ENCODE measurements at places on chromosomes 3 and 15.

GRCh38 chr3:36756269-36756668 lies 8.1 kb downstream of the DCLK3 start:
- DNase-seq, result no peak
- H3K36me3 ChIP-seq, result no peaks in the 10 kb centered on the region
- no peaks in the 10 kb centered on the region for H3K27me3 ChIP-seq
- no peaks in the 10 kb centered on the region for H3K4me1 ChIP-seq

GRCh38 chr3:53822331-53822741 lies 23.9 kb downstream of the CHDH start:
- no peak for DNase-seq
- H3K27ac ChIP-seq, result no peak overlapping the region
- H3K4me1 ChIP-seq, result no peaks in the 10 kb centered on the region
- H3K36me3 ChIP-seq, result no peaks in the 10 kb centered on the region

GRCh38 chr3:55161231-55161630 lies 233.4 kb upstream of the LRTM1 start:
- no peak for DNase-seq
- H3K4me3 ChIP-seq, result no peak overlapping the region
- no peaks in the 10 kb centered on the region for H3K36me3 ChIP-seq
- no peaks in the 10 kb centered on the region for H3K4me1 ChIP-seq
- H3K27ac ChIP-seq, result no peak overlapping the region

DNA sequence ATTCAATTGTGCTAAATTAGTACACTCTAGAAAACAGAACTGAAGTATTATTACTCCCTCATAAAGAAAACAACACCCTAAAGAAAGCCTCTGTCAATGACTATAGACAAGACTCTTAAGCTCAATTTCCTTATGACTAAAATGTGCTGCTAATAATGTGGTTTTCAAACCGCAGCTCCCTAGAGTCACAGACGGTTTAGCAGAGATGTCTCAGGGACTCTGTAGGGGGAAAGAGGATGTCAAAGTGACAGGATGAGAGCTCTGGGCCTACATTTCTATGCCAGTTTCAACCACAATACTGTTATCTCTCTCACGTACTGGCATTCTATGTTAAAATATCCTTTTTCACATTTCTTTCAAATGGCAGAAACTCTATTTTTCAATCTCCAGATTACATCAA lies 37.6 kb upstream of the WDR49 start:
- no peaks in the 10 kb centered on the region for H3K36me3 ChIP-seq
- peak overlapping the region; percentile 48 for H3K27ac ChIP-seq
- H3K27me3 ChIP-seq, result no peaks in the 10 kb centered on the region

DNA sequence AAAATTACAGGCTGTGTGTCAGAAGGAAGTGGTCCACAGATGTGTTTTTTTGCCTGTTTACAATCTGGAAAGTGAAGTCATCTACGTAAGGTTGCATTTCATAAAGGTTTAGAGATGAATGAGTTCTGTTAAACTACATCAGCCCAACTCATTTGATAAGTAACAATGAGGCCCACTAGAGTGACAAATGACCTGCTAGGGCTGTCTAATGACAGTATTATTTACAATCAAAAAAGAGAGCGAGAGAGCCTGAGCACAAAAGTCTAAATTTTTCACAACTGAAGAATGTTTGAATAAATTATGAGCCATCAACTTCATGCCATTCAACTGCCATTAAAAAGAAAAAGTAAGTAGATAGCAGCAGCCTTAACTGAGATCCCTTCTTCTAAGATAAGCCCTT lies 135.7 kb upstream of the TBL1XR1 start:
- no peak overlapping the region for H3K27ac ChIP-seq
- H3K27me3 ChIP-seq, result no peaks in the 10 kb centered on the region
- H3K36me3 ChIP-seq, result no peaks in the 10 kb centered on the region
- no peak for DNase-seq
- H3K4me3 ChIP-seq, result no peak overlapping the region

GRCh38 chr3:155179966-155180757 lies 100.0 kb downstream of the MME start:
- H3K27ac ChIP-seq, result no peak overlapping the region
- DNase-seq, result no peak
- H3K4me3 ChIP-seq, result no peak overlapping the region
- H3K36me3 ChIP-seq, result no peaks in the 10 kb centered on the region
- peaks cover 6% of the 10 kb centered on the region for H3K4me1 ChIP-seq
- H3K27me3 ChIP-seq, result no peaks in the 10 kb centered on the region

GRCh38 chr3:77887611-77888010 lies 847.7 kb downstream of the ROBO2 start:
- H3K27me3 ChIP-seq, result no peaks in the 10 kb centered on the region
- no peak overlapping the region for H3K4me3 ChIP-seq
- no peaks in the 10 kb centered on the region for H3K36me3 ChIP-seq
- H3K4me1 ChIP-seq, result no peaks in the 10 kb centered on the region

DNA sequence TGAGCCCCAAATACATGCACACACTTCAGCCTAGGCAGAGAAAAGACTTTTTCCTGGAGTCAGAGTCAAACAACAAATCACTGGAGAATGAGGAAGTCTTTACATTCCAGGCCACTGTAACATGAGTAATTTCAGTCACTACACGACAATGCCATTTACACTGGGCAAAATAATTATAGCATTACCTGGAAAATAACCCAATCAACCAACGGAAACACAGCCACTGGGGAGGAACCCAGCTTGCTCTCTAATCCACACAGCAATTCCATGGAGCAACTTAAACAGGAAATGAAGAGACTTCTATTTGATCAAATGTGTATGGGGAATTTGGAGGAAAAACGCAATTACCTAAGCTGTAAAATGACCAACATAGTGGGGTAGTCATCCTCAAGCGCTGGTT lies 15.2 kb downstream of the FSTL1 start:
- no peak overlapping the region for H3K27ac ChIP-seq
- H3K36me3 ChIP-seq, result no peaks in the 10 kb centered on the region
- H3K4me1 ChIP-seq, result no peaks in the 10 kb centered on the region
- H3K27me3 ChIP-seq, result peaks cover 9% of the 10 kb centered on the region

DNA sequence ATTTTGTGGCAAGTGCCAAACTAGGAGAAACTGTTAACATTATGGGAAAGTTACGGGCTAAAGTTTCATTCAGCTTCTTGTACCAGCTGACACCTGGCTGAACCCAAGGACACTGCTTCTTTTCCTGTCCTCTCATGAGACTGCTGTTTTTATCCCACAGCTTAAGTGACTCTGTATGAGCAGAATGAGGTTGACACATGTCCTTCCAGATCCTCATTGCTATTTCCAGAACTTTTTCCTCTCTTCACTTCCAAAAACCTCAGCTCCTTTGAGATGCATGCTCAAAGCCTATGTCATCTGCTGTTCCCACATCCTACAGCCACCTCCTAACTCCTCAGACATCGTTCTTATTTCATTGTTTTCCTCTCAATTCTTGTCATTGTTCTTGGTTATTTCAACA lies 183.6 kb downstream of the DCLK3 start:
- no peak overlapping the region for H3K4me3 ChIP-seq
- no peaks in the 10 kb centered on the region for H3K27me3 ChIP-seq
- DNase-seq, result no peak
- H3K27ac ChIP-seq, result no peak overlapping the region

- DNase-seq, result no peak
- H3K4me3 ChIP-seq, result no peak overlapping the region
- H3K27ac ChIP-seq, result no peak overlapping the region
- H3K36me3 ChIP-seq, result no peaks in the 10 kb centered on the region
- no peaks in the 10 kb centered on the region for H3K27me3 ChIP-seq
These were observed 494.3 kb downstream of the PDCD6IP start for GRCh38 chr3:34292605-34293300.

DNA sequence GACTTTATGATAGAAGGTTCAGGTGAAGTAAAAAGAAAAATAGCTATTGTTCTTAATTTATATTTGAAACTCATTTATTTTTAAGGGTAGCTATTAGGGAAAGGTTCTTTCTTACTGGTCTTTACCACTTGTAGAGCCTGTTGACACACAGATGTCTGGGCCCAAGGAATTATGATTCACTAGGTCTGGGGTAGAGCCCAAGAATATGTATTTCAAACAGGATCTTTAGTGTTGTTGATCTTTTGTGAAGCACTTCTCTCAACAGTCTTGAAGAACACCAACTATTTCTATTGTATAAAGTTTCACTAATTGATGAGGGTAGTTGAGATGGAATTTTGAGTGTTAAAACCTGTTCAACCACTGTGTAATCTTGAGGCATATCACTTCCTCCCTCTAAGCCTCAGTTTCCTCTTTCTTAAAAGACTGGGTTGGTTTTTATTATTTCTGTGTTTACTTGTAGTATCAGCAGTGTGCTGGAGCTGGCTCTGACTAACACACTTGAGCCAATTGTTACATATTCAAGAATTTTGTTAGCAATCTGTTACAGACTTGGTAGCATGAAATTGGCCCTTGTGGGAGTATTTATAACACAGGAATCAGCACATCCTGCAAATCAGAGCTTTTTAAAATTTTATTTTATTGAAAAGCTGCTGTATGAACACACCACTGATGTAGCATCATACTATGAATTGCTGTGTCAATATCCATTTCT lies 155.9 kb downstream of the RBMS3 start:
- H3K4me3 ChIP-seq, result no peak overlapping the region
- H3K27me3 ChIP-seq, result no peaks in the 10 kb centered on the region
- H3K36me3 ChIP-seq, result no peaks in the 10 kb centered on the region
- H3K27ac ChIP-seq, result no peak overlapping the region
- no peak for DNase-seq
- peaks cover 4% of the 10 kb centered on the region for H3K4me1 ChIP-seq

GRCh38 chr15:43777267-43777914 lies 625 bp upstream of the ELL3 start:
- peak; percentile 80 for DNase-seq
- peak overlapping the region; percentile 96 for H3K4me3 ChIP-seq
- H3K36me3 ChIP-seq, result no peaks in the 10 kb centered on the region
- peak overlapping the region; percentile 73 for H3K27ac ChIP-seq
- peaks cover 22% of the 10 kb centered on the region for H3K4me1 ChIP-seq

GRCh38 chr3:14423197-14423743 lies 20.9 kb downstream of the SLC6A6 start:
- peaks cover 67% of the 10 kb centered on the region for H3K4me1 ChIP-seq
- no peaks in the 10 kb centered on the region for H3K27me3 ChIP-seq
- H3K4me3 ChIP-seq, result no peak overlapping the region
- H3K36me3 ChIP-seq, result peaks cover 5% of the 10 kb centered on the region
- no peak for DNase-seq
- peak overlapping the region; percentile 97 for H3K27ac ChIP-seq

DNA sequence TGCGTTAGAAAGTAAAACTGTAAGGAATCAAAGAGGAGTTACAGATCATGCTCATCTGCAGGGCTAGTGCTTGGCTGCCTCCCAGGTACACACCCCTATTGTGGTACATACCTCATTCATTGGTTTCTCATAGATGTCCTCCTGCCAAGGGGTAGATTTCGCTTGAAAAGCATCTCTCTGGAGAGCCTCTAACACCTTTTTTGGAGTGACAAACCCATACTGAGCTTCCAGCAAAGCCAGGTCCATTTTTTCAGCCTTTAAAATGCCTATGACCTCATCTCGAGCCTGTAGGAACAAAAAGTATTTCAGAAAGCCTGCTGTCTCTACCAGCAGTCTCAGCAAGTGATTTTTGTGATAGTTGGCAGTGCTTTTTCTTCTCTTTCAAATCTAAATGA lies 112.1 kb downstream of the CMSS1 start:
- H3K4me3 ChIP-seq, result no peak overlapping the region
- H3K36me3 ChIP-seq, result no peaks in the 10 kb centered on the region
- H3K27me3 ChIP-seq, result no peaks in the 10 kb centered on the region
- DNase-seq, result no peak
- no peak overlapping the region for H3K27ac ChIP-seq

DNA sequence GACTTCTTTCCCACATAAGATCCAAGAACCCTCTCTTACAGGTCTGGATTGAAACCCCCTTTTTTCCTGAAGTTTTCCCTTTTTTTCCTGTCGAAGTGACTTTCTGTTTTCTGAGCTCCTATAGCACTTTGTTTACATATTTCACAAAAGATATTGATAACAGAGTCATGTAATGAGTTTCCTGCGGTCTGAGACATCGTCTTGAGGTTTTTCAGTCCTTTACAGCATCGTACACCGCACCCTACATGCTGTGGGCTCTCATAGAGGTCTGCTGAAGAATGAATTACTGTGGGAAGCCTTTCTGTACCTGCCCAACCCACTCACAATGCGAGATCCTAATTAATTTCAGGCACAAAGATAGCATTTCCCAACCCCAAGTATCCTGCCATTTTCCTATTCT lies 53.1 kb downstream of the MCF2L2 start:
- DNase-seq, result no peak
- H3K36me3 ChIP-seq, result no peaks in the 10 kb centered on the region
- no peak overlapping the region for H3K27ac ChIP-seq
- no peak overlapping the region for H3K4me3 ChIP-seq
- H3K27me3 ChIP-seq, result no peaks in the 10 kb centered on the region

- no peaks in the 10 kb centered on the region for H3K4me1 ChIP-seq
- DNase-seq, result no peak
- no peak overlapping the region for H3K4me3 ChIP-seq
These were observed 11.1 kb downstream of the ISLR start for GRCh38 chr15:74184582-74185091.

- no peaks in the 10 kb centered on the region for H3K4me1 ChIP-seq
- no peaks in the 10 kb centered on the region for H3K36me3 ChIP-seq
- H3K4me3 ChIP-seq, result no peak overlapping the region
- no peaks in the 10 kb centered on the region for H3K27me3 ChIP-seq
These were observed 842.8 kb upstream of the EPHA6 start for GRCh38 chr3:95971573-95971972.

- H3K36me3 ChIP-seq, result peaks cover 43% of the 10 kb centered on the region
- H3K27ac ChIP-seq, result no peak overlapping the region
- H3K27me3 ChIP-seq, result no peaks in the 10 kb centered on the region
- peaks cover 11% of the 10 kb centered on the region for H3K4me1 ChIP-seq
These were observed 3.4 kb downstream of the PARP9 start for GRCh38 chr3:122560680-122561079.

DNA sequence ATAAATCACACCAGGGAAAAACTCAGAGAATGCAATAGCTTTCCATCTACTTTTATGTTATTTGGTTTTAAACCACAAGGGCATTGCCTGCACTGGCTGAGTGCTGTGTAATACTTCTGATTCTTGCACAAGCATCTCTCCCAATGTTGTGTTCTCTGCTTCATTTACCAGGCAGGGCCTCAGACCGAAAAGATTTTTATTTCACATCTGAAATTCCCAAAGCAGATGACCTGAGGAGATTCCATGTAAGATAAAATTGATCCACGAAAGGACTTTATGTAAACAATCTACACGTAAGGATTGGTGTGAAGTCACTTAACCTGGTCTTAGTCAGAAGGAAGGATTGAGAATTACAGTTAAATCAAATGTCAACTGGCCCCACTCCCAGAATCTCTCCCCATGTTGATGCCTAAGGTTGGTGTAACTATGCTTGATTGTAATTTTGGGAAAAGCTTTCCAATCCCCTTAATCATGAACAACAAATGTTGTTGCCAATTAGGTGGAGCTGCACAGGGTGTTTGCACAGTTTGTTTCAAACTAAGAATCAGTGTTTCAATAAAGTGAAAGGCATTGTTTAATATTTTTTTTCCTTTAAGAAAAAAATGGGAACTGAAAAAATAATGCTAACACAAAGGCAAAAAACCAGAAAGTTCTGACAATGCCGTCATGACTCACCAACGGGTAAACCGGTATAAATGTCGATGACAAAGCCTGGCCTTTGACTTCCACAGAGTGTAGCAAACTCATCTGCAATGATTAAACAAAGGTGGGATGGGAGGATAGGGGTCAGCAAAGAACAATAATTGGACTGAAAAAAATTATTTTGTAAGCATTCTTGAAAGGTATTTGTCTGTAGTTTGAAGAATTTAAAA lies 128.6 kb downstream of the DUT start:
- DNase-seq, result no peak
- H3K4me3 ChIP-seq, result no peak overlapping the region
- no peaks in the 10 kb centered on the region for H3K36me3 ChIP-seq

Data from T-cell (primary cell).